ENCODE measurements at places on chromosomes 7 and 10. TPM values are rescaled to one million over a fixed set of nuclear protein-coding genes. Genes with fewer than 3 reads are reported as not detected.

DNA sequence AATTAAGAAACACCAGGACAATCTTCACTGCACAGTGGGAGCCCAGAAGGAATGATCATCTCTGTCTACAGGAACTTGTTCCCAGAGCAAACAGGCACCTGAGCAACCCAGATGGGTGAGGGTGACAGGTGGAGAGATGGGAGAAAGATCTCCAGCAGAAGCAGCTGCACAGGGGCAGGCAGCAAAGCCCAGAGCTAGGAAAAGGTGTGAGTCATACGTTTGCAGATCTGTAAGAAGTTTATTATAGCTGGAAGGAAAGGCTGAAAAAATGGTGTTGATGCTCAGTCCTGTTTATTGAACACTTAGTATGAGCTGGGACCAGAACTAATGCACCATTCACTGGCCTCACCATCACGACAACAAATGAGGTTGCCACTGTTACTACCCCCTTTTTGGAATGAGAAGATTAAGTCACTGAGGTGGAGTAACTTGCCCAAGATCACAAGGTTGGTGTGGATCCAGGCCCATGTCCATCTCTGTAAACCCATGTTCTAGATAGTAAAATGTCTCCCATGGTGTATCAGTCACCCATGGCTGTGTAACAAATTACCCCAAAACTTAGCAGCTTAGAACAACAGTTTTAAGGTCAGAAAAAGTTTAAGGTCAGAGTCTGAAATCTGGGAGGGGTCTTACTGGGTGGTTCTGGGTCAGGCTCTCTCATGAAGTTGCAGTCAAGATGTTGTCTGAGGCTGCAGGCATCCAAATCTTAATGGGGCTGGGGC, 506.9 kb downstream of the RPS24 start:
- peak; percentile 16 for DNase-seq

GRCh38 chr7:94028768-94029167, 24.6 kb upstream of the BET1 start:
- no peak for DNase-seq

DNA sequence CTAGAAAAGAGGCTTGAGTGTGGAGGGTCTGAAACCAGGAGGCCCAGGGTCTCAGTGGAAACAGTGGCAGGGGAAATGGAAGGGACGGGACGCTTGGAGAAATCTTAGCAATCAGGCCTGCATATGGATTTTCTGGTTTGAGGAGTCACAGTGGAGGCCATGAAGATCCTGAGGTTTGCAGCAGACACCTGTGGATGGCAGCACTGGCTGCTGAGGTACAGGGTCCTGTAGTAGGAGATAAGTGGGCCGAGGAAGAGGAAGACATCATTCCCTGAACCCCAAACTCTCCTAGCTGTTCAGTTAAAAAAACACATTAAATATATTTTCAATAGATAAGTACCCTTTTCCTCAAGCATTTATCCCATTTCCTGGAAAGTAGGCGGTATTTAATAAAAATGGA, 208.8 kb upstream of the IGFBP3 start:
- no peak for DNase-seq

GRCh38 chr10:28393956-28394568, 91.2 kb upstream of the MPP7 start:
- peak; percentile 63 for DNase-seq

- no peak for DNase-seq
These were observed 175.6 kb downstream of the TCF7L2 start for GRCh38 chr10:113125612-113126011.

DNA sequence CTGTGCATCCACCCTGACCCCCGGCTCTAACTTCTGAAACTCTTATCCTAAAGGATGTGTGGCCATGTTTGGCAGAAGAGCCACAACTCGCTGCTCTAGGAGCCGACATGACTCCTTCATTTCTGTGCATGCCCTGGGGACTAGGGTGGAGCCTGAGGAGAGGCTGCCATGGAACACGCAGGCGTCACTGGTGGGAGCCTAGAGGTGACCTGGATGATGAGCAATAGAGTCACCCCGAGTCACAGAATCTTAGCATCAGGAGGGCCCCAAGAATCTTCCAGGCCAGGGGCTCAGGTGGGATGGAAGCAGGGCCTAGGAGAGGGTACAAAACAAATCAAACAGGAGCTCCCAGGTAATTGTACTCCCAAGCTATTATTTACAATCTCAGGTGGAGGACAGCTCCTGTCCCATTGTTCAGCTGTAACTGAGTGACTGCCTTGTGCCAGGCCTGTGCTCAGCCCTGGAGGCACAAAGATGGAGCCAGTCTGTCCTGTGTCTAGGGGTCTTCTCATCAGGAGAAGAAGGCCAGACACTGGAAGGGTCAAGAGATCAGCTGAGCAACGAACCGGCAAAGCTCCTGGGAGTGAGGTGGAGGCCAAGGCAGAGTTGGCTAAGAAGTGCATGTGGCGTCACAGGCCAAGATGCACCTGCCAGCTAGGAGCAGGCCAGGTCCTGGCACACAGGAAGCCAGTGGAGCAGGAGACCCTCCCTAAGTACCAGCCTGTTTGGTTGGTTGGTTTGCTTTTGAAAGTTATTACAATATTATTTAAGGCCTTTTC, 5.8 kb upstream of the ZNF22 start:
- DNase-seq = peak; percentile 60

TEX36 gene
- total RNA-seq = not detected

TMEM270 gene
- total RNA-seq = not detected
